ENCODE measurements at places on chromosomes 1 and 21.

DNA sequence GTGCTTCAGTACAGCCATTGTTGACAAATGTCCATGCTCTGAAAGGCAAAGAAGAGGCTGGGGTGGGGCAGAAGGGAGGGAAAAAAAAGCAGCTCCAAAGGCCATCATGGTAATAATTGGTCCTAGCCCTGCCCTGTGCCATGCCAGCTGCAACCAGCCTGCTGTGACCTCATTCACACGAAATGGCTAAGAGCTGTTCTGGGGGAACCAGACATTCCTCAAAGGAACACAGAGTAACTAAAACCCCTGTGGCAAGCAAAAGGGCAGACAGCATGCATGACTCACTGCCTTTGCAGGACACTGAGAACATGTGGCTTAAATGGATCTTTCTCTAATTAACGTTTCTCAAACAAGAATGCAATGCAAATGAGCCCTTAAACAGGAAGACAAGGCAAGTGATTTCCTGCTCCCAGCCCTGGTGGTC is 42.3 kb downstream of the STYXL2 start:
- no peak for DNase-seq

- DNase-seq = no peak
Observed at GRCh38 chr21:45630066-45630694, 13.3 kb upstream of the PCBP3 start.

GRCh38 chr1:149977345-149977744 is 33.2 kb downstream of the OTUD7B start:
- no peak for DNase-seq

- DNase-seq = no peak
Observed at GRCh38 chr1:206774093-206774492, 1.8 kb upstream of the IL10 start.

DNA sequence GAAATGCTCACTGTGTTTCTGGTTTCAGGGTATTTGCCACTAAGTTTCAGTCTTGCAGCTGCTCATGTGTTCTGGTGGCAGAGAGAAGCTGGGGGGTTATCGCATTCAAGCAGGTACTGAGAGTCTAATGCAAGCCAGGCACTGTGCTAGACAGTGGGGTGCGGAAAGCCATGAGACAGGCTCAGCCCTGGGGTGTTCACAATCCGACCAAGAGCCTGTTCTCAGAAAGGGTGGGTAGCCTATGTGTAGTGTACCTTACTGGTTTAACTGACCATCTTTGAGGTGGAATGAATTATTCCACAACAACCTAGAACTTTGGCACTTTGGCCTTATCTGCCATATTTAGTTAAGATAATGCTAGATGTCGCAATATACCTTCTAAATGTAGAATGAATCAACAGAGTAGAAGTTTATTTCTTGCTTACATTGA is 55.3 kb upstream of the ROR1 start:
- no peak for DNase-seq

Measured in T-helper 2 cell (primary cell).